ENCODE measurements at places on chromosomes 6 and 20. TPM values are rescaled to one million over a fixed set of nuclear protein-coding genes. Genes with fewer than 3 reads are reported as not detected.

The CST2 gene
- not detected for total RNA-seq

The UBE2C gene
- 113 TPM for total RNA-seq

The MATN4 gene
- total RNA-seq: 1.5 TPM

The TMEM151B gene
- total RNA-seq: not detected

The HMGCLL1 gene
- total RNA-seq: not detected

The PNLDC1 gene
- total RNA-seq: 0.97 TPM

The PRPH2 gene
- not detected for total RNA-seq

The SALL4 gene
- 0.28 TPM for total RNA-seq

The SLC17A2 gene
- total RNA-seq: not detected

The ZC3H12D gene
- total RNA-seq: 79.6 TPM

The SYCP2 gene
- total RNA-seq: 5.3 TPM

The RWDD2A gene
- total RNA-seq: 1.4 TPM

The PKIB gene
- total RNA-seq: not detected

The RAET1L gene
- not detected for total RNA-seq

The FAM83C gene
- total RNA-seq: not detected

The NRSN1 gene
- not detected for total RNA-seq

The BPIFB1 gene
- total RNA-seq: not detected

The NFKBIE gene
- 28.2 TPM for total RNA-seq

The ANGPT4 gene
- total RNA-seq: not detected

All from activated CD4-positive, alpha-beta T cell treated with anti-CD3 and anti-CD28 coated beads, Interleukin-2, amount 10 ng/mL, durations not matched to agents 24 days and 14 days (primary cell).